Chondrocyte (in vitro differentiated cells): ENCODE measurements at places on chromosomes 5 and 9. TPM values are rescaled to one million over a fixed set of nuclear protein-coding genes. Genes with fewer than 3 reads are reported as not detected.

CAMK2A gene
- 0.24 TPM in 1 of 3 replicates, not detected in the others for total RNA-seq

STKLD1 gene
- 1.2 to 1.9 TPM (median 1.8 TPM) in 3 replicates for total RNA-seq

C9orf153 gene
- total RNA-seq = 0.48 TPM in 1 of 3 replicates, not detected in the others

FBXL7 gene
- total RNA-seq = 24.7 to 32.6 TPM (median 31.4 TPM) in 3 replicates

TMEM171 gene
- 1.8 to 3.6 TPM (median 2.6 TPM) in 3 replicates for total RNA-seq

PRR7 gene
- 4.8 to 5.5 TPM (median 5.3 TPM) in 3 replicates for total RNA-seq

ADRA1B gene
- 0.72 to 2.9 TPM (median 1.1 TPM) in 3 replicates for total RNA-seq

CTSV gene
- total RNA-seq = 0.34 to 0.90 TPM (median 0.85 TPM) in 3 replicates

DRD1 gene
- total RNA-seq = 0.10 to 0.35 TPM (median 0.23 TPM) in 3 replicates

TMOD1 gene
- 0.17 to 1.3 TPM (median 1.3 TPM) in 3 replicates for total RNA-seq

MLANA gene
- total RNA-seq = not detected in 3 replicates

FGFR4 gene
- 0.27 to 1.9 TPM (median 1.1 TPM) in 3 replicates for total RNA-seq

CMYA5 gene
- total RNA-seq = 0.36 to 0.60 TPM (median 0.58 TPM) in 3 replicates

ZFP2 gene
- total RNA-seq = 1.6 to 2.1 TPM (median 1.7 TPM) in 3 replicates

ORM2 gene
- total RNA-seq = not detected in 3 replicates

SNAPC4 gene
- 7.6 to 8.4 TPM (median 7.9 TPM) in 3 replicates for total RNA-seq

REEP2 gene
- total RNA-seq = 30.2 to 35.1 TPM (median 34.6 TPM) in 3 replicates

PLPP7 gene
- 1.1 to 2.3 TPM (median 1.5 TPM) in 3 replicates for total RNA-seq

CKMT2 gene
- total RNA-seq = not detected in 3 replicates

SAXO1 gene
- 0.17 TPM in 1 of 3 replicates, not detected in the others for total RNA-seq

ANKRD55 gene
- not detected in 3 replicates for total RNA-seq

TRAF1 gene
- 10.0 to 11.3 TPM (median 10.8 TPM) in 3 replicates for total RNA-seq

SEPTIN8 gene
- 86.0 to 128 TPM (median 127 TPM) in 3 replicates for total RNA-seq

PCDHB5 gene
- total RNA-seq = 6.6 to 11.4 TPM (median 10.2 TPM) in 3 replicates

CBY3 gene
- not detected in 3 replicates for total RNA-seq

SPATA9 gene
- total RNA-seq = 0.67 to 1.7 TPM (median 1.1 TPM) in 3 replicates

THG1L gene
- total RNA-seq = 7.0 to 10.1 TPM (median 9.2 TPM) in 3 replicates

CSF1R gene
- 0.62 to 1.7 TPM (median 0.65 TPM) in 3 replicates for total RNA-seq

NR5A1 gene
- total RNA-seq = not detected in 3 replicates

MCCC2 gene
- total RNA-seq = 18.8 to 24.3 TPM (median 20.5 TPM) in 3 replicates

MYOT gene
- total RNA-seq = not detected in 3 replicates

ARL14EPL gene
- not detected in 3 replicates for total RNA-seq
